ENCODE measurements at places on chromosomes 3 and 15.

- no peak for DNase-seq
Measured at GRCh38 chr15:85457392-85457968, 77.1 kb downstream of the AKAP13 start.

DNA sequence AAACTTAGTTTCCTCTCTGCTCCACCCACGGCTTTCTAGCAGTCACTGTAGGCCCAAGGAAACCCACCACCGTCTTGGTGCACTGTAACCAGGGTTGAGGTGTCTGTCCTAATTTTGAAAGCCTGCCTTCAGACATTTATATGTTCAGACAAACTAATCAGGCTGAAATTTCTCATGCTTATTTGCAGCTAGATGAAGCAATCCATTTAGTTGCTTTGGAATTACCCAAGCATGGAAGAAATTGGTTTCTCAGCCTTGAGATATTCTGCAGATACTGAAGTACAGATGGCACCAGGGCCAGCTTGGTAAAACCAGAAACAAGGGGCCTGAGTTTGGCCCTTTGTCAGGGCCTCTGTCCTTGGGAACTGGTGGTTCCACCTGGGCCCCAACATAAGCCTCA is 105.4 kb downstream of the CACNA1D start:
- DNase-seq = no peak

DNA sequence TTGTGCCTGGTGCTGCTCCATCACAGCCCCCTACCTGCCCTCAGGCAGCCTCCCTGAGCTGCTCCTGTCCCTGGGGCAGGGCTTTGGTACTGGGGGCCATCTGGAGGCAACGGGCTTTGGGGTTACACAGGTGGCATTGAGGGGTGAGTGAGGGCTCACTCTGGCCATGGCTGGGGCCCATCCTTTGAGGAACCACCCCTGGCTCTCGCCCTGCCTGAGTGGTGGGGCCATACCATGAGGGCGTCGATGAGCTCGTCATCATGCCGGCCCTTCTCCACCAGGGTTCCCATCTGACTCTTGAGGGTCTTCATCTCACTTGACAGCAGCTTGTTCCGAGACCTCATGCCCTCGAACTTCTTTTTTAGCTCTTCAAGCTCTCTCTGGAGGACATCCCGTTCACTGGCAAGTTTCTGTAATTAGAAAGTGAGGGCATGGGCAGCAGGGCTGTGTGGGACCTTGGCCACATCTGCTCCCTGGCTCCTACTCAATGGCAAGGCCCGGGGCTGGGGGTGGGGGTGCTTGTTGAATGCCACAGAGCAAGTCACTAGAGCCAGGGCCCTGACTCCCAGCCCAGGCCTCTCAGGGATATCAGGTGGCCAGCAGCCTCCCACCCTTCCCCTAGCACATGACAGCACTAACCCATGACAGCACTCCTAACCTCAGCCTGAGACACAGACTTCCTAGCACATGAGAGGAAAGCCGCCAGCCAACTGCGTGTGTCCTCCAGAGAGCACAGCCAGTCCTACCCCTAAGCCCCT is 33.5 kb downstream of the CCDC13 start:
- no peak for DNase-seq

- no peak for DNase-seq
Measured at GRCh38 chr3:176655404-176656094, 541.7 kb downstream of the TBL1XR1 start.

Data from T-cell (primary cell).